ENCODE measurements at places on chromosomes 12 and 14.

- no peak for DNase-seq
Measured at GRCh38 chr12:90672081-90672480, 282.9 kb downstream of the CCER1 start.

GRCh38 chr12:29534935-29535334, 37.4 kb upstream of the OVCH1 start:
- DNase-seq, result no peak

DNA sequence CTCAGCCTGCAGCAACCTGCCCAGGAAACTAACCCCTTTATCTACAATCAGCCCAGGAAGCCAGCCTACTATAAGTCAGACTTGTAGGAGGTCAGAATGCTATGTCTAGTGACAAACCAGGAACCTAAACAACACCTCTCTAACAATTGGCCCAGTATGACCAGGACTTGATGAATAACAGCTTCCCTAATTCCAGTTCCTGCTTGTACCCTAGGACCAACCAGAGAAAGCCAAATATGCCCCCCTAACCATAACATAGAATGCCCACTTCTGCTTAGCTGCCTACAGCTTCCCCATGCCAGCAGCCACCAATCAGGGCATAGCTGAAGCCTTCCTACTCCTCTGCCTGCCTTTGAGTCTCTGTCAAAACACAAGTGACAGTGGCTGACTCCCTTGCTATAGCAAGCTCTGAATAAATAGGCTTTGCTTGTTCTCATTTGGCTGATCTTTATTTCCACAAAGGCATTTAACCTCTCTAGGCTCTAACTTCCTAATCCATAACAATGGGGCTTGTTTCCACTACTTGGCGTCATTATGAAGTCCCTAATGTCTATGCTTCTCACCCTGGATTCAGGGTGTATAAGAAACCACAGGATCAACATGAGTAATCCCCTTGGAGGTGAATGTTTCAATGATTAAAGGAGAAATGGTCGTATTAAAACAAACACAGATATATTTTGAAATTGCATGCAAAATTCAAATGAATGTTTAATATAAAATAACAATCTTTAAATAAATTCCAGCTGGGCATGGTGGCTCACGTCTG, 220.2 kb downstream of the ANO6 start:
- DNase-seq, result no peak

DNA sequence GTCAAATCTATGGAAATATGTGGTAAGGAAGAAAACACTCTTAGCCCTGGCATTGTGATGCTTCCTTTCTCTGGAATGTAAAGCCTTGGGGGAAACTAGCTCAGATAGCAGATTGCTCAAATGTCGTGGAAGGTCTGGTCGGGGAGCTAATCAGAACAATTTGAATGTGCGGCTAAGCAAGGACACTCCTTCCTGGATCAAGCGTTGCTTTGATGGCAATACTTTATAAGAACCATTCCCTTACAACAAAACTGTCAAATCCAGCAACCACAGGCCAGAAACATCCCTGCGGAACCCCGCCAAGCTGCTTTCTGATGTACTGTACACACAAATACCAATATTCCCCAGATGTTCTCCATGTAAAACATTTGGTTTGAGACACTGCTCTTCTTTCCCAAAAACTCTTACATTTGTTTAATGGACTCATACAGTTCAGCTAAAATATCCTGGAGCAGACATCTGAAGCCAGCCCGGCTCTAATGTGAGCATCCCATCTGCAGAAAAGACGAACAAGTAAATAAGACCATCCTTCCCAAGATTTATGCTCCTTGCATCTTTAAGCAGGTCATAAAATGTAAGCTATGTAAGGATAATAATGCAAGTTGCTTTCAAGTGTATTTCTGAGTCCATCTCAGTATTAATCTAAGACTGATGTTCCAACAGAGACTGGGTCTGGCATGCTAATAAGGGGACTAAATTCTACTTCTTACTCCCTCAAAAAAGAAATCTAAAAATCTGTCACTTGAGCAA, 20.2 kb downstream of the NUAK1 start:
- no peak for DNase-seq

DNA sequence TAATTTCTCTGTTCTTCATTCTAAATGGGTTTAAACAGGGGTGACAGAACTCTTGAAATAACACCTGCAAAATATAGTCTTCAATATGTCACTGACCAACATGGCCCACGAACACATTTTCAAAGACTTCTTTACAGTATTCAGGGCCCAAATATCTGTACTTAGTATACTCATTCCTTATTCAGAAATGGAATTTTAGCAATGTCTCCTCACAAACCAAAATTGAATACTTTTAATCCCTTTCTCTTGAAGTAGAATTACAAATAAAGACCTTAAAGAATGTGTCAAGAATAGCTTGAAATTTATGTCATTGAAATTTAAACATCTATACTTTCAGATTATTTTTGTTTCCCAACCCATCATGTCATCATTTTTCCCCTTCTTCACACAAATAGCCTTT, 263.1 kb downstream of the LRIG3 start:
- DNase-seq, result no peak

DNA sequence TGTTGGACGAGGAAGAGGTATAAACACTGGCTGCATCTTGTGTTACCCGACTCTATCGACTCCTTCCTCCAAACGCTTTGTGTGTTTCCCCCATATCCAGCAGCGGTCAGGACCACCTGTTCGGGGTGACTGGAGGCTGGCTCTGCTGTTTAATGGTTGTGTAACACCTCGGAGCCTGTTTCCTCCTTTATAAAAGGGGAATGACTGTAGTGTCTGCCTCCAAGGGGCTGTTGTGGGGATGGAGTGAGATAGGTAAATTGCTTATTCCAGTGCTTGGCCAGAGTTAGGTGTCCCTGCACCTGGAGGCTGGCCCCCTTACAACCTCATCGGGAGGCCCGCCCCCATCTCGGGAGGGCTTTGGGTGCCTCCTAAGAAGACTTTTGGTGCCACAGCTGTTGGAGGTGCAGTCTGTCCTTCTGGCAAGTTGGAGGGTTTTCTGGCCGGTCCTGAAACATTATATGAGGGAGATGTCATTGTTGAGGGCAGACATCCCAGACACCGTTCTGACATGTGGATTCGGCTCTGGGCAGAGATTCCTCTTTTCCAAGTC, 1.1 kb downstream of the MLXIP start:
- peak; percentile 64 for DNase-seq

GRCh38 chr14:37116933-37117849, 55.2 kb downstream of the SLC25A21 start:
- DNase-seq, result no peak

DNA sequence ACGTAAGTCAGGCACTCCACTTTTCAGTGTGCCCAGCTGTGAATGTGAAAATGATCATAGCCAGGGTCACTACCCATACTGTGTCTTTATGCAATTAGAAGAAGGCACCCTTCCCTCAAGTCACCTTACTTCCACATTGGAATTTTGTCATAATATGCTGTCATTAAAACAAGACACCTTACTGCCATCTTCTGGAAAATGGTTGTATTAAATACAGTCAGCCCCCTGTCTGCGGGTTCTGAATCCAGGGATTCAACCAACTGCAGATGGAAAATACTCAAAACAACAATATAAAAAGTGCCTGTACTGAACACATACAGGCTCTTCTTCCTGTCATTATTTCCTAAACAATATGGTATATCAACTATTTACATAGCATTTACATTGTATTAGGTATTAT, 70.2 kb upstream of the TBX5 start:
- no peak for DNase-seq

Measured in right kidney (tissue), 9 donors.